ENCODE measurements at places on chromosomes 16 and 17.

- DNase-seq = no peak
Measured at GRCh38 chr16:79808731-79809130, 208.2 kb upstream of the MAF start.

DNA sequence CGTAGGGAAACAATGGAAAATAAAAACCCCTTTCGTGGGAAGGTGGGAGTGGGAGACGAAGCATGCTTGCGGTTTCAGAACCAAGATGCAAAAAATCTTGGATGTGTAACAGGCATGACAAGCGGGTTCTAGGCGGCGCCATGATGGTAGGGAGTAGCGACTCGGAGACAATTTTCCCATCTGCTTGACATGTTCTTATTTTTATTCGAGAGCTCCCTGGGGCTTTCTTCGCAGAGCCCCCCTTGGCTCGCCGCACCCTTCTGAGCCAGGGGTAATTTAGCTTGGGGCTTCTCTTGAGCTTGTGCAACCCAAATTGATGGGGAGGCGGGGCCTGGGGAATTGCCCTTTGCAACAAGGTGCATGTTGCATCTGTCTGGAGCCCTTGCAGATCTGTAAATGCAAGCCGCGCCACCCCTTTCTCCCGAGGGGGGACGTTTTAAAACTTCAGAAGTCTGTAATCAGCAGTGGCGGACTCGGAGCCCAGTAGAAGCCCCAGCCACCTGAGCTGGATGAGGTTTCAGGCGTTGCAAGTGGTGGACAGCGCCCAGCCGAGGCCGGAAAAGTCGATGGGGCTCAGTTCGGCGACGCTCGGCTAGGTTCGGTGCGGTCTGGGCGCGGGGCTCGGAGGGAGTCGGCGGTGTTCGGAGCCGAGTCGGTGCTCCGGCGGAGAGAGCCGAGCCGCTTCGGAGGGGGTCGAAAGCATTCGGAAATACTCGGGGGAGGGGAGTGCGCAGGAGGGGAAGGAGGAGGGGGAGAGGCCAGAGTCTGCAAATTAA lies 2.9 kb downstream of the GNAO1 start:
- peak; percentile 43 for DNase-seq

DNA sequence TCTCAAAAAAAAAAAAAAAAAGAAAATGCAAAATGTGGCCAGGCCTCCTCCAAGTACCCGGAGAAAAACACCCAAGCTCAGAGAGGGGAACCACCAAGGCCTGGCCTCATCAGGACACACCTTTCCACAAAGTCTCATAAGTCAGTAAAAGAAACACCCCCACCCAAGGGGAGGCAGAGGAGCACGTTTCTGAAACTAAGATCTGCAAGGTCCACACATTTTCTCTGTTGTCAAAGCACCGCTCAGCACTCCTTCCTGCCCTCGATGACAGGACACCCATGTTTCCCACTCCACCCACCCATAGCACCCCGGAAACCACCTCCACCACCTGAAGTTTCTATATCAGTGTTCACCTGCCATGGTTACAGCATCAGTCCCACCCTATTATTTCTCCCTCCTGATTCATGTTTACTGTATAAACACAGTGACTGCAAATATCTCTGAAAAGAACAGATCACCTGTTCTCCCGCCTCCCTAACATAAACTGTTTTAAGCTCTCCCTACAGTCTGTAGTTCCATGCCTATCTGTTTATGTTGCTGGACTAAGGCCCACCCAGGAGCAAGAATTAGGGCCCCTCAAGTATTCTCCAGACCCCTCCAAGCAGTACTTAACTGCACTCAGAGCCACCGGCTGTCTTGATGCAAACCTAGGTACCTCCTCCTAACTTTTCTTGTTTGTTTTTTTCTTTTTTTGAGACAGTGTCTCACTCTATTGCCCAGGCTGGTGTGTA lies 2.0 kb downstream of the CORO7 start:
- peak; percentile 56 for DNase-seq

- no peak for DNase-seq
Measured at GRCh38 chr16:51812945-51813344, 661.9 kb upstream of the SALL1 start.
